Stimulated activated CD4-positive, alpha-beta T cell treated with anti-CD3 and anti-CD28 coated beads, Interleukin-1b, Interleukin-23, amount 100 ng/mL, for 48 hours (primary cell): ENCODE measurements at places on chromosomes 4 and X.

GRCh38 chr4:99389606-99390005 is 37.1 kb upstream of the ADH1C start:
- no peak for DNase-seq

DNA sequence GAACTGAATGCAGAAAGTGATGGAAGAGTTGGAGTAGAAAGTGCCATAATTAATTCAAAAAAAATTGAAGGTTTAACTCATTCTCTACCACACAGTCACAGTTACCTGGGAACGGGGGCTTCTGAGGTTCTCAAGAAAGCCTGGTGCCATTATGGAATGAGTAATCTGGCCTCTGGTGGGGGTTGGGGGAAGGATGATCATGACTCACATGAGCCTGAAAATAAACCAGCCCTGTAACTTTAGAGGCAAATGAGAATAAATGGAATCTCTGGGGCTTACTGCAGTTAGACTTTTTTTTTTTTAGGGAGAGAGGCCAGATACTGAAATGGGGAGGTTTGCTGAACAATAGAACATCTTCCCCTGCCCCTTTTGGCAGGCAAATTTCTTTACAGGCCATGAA is 55.3 kb downstream of the SOD3 start:
- DNase-seq, result no peak

DNA sequence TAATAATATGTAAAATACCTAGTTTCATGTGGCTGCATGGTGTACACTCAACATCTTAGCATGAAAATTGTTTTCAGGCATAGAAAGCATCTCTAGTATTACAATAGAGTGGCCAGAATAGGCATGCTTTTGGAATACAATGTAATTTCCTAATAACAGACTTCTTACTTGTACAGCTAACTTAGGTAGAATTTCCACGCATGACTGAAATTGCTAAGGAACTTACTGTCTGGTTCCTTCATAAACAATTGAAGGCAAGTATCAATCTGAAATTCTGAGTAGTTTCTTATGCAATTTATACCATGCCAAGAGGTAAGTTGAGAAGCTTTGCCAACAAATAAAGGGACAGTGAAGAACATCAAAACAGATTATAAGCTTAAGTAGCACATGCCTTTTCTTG is 26.7 kb downstream of the SULT1E1 start:
- DNase-seq, result no peak

DNA sequence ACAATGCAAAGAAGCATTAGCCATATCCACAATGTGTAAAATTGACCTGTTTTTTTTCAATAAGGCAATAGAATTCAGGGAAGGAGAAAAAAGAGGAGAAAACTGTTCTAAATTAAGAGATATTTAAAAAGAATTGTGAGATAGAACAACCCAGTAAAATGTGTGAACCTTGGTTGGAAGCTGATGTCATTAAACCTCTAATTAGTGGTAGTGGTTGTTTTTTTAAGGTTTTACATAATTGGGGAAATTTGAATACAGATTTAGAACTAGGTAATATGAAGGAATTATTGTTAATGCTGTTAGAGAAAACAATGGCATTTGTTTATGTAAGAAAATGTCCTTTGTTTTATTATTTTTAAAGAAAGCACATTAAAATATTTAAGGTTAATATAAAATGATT is 15.1 kb upstream of the H2AZ1 start:
- DNase-seq, result no peak

- DNase-seq, result no peak
These were observed 10.0 kb downstream of the TNIP3 start for GRCh38 chr4:121154103-121154515.
